Type B pancreatic cell (in vitro differentiated cells): ENCODE measurements at places on chromosomes 1 and 21. TPM values are rescaled to one million over a fixed set of nuclear protein-coding genes. Genes with fewer than 3 reads are reported as not detected.

DNA sequence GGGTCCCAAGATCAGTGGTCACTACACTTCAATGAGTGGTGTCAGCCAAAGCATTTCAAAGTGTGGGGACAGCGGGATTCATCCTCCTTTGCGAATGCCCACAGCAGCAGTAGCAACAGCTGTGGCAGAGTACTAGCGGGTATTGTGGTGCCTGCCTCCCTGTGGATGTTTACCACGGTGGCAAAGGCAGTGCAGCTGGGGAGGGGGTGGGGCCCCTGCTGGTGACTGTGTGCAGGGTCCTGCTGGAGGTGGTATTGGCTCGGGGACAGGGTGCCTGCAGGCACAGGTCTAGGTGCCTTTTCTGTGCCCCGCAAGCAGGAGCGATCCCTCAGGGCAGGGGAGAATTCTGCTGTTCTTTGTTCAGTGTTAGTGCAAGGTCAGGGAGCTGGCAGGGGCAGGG lies 415.7 kb downstream of the USP25 start:
- DNase-seq = no peak
- peaks cover 11% of the 10 kb centered on the region for H3K4me1 ChIP-seq
- no peak overlapping the region for H3K4me3 ChIP-seq
- no peak overlapping the region for H3K27ac ChIP-seq
- H3K27me3 ChIP-seq = no peaks in the 10 kb centered on the region
- peaks cover 4% of the 10 kb centered on the region for H3K36me3 ChIP-seq

DNA sequence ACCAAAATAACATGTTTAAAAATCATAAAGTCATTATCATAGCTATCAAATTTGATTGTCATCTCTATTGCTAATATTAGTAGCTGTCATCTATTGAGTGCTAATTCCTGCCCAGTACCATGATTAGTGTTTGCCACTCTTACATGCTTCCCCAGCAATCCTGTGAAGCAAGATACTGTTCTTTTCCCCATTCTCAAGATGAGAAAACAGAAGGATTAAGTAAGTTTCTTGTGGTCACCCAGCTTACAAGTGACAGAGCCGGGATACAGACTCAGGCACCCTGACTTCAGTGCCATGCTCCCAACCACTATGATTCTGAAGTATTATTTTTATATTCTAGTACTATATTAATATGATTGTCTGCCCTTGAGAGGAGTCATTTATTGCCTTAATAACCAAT lies 36.5 kb downstream of the LRRC8C start:
- DNase-seq = no peak
- H3K27ac ChIP-seq = no peak overlapping the region
- H3K4me3 ChIP-seq = no peak overlapping the region
- no peaks in the 10 kb centered on the region for H3K4me1 ChIP-seq

DNA sequence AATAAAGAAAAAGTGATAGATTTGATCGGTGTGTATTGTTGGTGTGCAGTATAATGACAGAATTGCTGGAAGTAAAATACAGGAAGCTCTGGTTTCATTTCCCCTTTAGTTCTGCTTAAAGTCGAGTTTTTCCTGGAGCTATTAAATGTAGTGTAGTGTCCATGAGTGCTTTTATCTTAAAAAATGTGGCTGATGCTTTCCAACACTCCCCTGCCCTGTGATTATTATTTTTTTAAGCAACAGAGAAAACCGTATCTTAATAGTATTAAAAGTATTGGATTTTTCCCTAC lies 1.1 kb downstream of the LGALS8 start:
- no peaks in the 10 kb centered on the region for H3K27me3 ChIP-seq
- H3K36me3 ChIP-seq = peaks cover 13% of the 10 kb centered on the region
- H3K4me3 ChIP-seq = peak overlapping the region; percentile 98
- H3K27ac ChIP-seq = peak overlapping the region; percentile 98

DNA sequence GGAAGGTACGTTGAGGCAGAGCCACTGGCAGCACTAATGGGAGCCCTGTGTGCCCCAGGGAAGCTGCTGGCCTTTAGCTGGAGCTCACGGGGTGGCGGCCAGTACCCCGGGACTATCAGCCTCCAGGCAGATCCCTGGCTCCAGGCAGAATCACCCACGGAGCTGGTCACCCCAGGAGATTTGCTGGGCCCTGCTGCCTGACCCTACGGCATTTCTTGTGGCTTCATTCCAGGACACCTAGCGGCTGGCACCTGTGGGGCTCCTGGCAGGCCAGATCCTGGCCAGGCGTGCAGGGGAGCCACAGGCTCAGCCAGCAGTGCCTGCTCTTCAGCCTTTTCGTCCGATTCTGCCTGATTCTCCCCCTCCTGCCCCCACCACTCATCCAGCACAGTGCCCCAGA lies 7.1 kb downstream of the PADI1 start:
- H3K27me3 ChIP-seq = no peaks in the 10 kb centered on the region
- no peak for DNase-seq
- H3K4me1 ChIP-seq = peaks cover 54% of the 10 kb centered on the region
- H3K36me3 ChIP-seq = no peaks in the 10 kb centered on the region

DNA sequence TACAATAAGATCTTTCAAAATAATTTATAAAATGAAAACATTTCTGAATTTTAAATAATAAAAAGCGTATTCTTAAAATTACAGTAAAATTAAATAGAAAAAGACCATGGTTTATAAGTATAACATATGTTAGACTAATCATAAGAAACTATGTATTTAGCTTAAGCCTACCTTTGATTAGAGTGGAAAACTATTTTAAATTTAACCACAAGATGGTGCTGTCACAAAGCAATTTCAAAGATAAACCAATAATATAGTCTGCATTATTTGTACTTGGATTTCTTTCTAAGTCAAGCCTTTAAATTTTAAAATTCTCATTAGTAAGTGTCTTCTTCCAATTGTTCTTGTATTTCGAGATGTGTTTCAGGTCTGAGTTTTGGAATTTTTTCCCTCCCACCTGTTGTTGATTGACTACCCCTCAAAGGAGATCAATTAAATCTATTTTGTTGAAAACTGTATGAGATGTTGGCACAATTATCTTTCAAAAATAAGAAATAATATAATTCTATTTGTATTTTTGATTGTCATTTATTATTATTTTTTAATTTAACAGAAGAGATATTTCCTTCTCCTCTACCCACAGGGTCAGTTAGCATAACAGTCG lies 459.8 kb downstream of the KCNT2 start:
- no peak for DNase-seq
- no peaks in the 10 kb centered on the region for H3K4me1 ChIP-seq
- no peaks in the 10 kb centered on the region for H3K27me3 ChIP-seq
- H3K36me3 ChIP-seq = no peaks in the 10 kb centered on the region
- no peak overlapping the region for H3K4me3 ChIP-seq

- H3K27me3 ChIP-seq = peaks cover 10% of the 10 kb centered on the region
- H3K4me3 ChIP-seq = no peak overlapping the region
- no peak overlapping the region for H3K27ac ChIP-seq
- DNase-seq = no peak
Observed at GRCh38 chr1:27941671-27942540, 7.1 kb downstream of the SMPDL3B start.

Gene WNT2B
- total RNA-seq = 2.7 and 41.0 TPM in 2 replicates

GRCh38 chr1:36513676-36514473 lies 31.2 kb upstream of the CSF3R start:
- no peaks in the 10 kb centered on the region for H3K36me3 ChIP-seq
- no peak for DNase-seq
- H3K4me1 ChIP-seq = peaks cover 6% of the 10 kb centered on the region
- H3K27ac ChIP-seq = no peak overlapping the region
- no peaks in the 10 kb centered on the region for H3K27me3 ChIP-seq

- H3K27me3 ChIP-seq = no peaks in the 10 kb centered on the region
- no peak overlapping the region for H3K27ac ChIP-seq
- peaks cover 25% of the 10 kb centered on the region for H3K4me1 ChIP-seq
- H3K36me3 ChIP-seq = peaks cover 9% of the 10 kb centered on the region
- no peak for DNase-seq
- H3K4me3 ChIP-seq = no peak overlapping the region
Observed at GRCh38 chr1:77668924-77669449, 13.5 kb downstream of the ZZZ3 start.

Gene KCNQ4
- total RNA-seq = 0.85 and 1.1 TPM in 2 replicates

GRCh38 chr1:59595774-59596173 lies 219.0 kb upstream of the HOOK1 start:
- H3K27me3 ChIP-seq = no peaks in the 10 kb centered on the region
- peaks cover 29% of the 10 kb centered on the region for H3K4me1 ChIP-seq
- H3K4me3 ChIP-seq = peak overlapping the region; percentile 1

Gene AKR7A3
- 1.3 and 4.6 TPM in 2 replicates for total RNA-seq

GRCh38 chr21:29074783-29075182 lies 1.3 kb upstream of the CCT8 start:
- H3K4me1 ChIP-seq = peaks cover 18% of the 10 kb centered on the region
- H3K4me3 ChIP-seq = peak overlapping the region; percentile 76
- no peaks in the 10 kb centered on the region for H3K27me3 ChIP-seq
- no peak for DNase-seq

DNA sequence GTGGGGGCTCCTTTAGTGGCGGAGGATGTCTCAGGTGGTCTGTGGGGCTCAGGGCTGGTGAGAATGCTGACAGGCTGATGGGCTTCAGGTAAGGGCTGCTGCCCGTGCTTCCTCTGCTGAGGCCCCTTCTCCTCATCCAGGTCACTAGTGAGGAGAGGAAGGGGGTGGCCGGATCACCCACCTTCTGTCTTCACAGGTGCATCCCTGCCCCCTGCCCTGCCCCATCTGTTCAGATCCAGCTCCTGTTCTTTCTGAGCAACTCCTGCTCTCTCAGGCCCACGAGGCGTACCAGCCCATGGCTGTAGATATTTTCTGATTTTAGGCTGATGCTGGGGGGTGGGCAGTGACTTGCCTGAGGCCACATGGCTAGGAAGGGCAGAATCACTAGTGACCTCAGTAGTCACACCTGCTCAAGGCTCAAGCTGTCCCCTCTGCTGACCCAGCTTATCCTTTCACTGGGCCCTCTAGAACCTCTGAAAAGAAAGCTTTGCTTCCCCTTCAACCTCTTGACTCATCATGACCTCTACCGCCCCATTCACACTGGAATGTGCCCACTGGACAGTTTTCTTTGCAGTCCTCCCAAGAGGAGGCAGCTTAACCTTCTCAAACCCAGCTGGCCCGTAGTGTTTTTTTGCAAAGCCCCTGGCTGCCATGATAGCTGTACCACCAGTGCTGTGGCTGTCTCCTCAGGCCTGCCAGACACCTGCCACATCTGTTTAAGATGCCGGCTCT lies 14.8 kb downstream of the DCST2 start:
- DNase-seq = no peak
- no peaks in the 10 kb centered on the region for H3K27me3 ChIP-seq
- peak overlapping the region; percentile 43 for H3K4me3 ChIP-seq
- peak overlapping the region; percentile 49 for H3K27ac ChIP-seq
